ENCODE measurements at places on chromosomes 4 and X.

GRCh38 chr4:113090954-113091353 lies 41.5 kb downstream of the ANK2 start:
- no peak for DNase-seq

DNA sequence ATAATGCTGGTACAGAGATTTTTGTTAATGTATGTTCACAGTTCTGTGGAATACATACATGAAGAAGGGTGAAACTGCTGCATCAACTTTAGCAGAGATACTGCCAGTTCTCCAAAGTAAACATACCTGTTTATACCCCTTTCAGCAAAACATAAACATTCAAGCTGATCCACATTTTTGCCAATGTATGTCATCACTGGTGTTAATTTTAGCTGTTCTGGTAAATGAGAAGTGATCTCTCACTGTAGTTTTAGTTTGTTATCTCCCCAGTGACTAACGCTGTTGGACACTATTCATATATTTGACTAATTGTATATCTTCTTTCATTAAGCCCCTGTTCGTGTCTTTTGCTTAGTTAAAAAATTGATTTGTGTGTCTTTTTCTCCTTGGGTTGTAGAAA lies 82.0 kb downstream of the HAUS3 start:
- DNase-seq, result no peak

DNA sequence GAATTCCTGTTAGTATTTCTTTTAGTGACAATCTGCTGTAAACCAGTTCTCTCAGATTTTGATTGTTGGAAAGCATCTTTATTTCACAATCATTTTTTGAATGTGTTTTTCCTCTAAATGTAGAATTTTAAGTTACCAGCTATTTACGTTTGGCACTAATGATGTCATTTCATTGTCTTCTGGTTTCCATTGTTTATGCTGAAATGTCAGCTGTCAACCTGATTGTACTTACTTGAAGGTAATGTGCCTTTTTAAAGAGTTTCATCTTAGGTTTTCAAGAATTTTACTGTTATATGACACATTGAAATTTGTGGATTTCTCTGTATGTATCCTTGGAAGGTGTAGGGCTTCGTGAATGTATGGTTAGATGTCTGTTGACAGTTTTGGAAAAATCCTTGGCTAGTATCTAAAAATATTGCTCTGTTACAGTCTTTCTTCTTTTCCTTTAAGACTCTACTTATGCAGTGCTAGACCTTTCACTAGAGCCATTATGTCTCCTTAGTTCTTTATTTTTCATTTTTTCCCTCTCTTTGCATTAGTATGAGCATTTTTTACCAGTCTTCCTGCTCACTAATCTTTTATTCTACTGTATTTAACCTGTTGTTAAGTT lies 30.4 kb downstream of the SMAD1 start:
- no peak for DNase-seq

DNA sequence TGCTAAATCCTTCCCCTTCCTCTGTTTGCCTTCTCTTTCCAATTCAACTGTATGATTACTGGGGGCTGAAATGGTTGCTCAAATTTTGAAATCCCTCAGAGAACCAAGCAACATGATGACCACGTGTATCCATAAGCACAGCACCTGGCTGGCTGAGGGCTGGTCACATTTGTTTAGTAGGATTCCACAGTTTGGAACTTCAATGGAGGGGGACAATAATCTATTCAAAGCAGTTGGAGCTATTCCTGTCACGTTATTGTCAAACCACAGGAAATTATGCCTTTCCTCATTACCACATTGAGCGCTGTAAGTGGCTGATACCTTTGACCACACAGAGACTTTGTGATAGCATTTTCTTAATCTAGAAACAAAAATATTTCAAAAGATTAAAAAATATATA lies 7.0 kb downstream of the TMSB4X start:
- DNase-seq, result no peak

DNA sequence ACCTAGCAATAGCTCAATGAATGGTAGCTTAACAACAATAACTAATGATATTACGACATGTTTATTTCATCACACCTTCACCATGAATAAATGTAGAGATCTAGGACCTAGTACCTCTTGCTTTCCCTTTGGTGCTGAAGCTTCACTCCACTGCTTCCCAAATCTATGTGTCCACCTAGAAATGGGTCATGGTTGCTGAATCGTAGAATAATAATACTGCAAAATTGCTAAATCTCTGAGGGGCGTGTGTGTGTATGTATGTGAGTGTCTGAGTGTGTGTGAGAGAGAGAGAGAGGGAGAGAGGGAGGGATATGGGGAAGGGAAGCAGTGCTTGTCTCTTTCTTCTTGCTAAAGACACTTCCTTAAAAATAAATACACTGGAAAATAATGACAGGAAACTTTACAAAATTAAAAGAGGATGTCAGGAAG lies 109.3 kb upstream of the BMP2K start:
- no peak for DNase-seq

DNA sequence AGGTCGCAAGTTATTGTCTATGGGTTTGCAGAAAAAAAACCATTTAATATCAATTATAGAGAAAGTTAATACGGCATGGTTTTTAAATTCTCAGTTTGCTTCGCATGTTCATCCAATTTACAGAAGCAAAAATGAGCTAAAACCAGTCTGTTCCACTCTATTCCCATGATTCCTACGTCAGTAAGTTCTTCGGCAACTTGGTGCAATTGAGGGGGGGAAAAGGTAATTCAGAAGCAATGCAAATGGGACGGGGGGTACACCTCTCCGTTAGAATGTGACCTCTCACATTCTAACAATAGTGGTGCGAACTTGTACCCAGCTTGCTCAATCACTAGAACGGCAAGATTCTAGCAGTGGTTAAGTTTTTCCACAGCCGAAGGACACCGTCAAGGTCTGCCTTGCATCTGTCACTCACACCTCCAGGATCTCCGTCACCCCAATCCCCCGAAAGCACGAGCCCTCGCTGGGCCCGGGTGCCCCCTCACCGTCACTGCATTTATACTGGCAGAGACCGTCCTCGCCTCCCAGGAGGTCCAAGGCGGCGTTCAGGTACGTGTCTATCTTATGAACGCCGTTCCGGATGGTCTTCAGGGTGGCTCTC lies 653 bp downstream of the PLA2G12A start:
- no peak for DNase-seq

- no peak for DNase-seq
Measured at GRCh38 chr4:138666366-138666765, 349.2 kb upstream of the NOCT start.

GRCh38 chr4:60885011-60885410 lies 315.1 kb upstream of the ADGRL3 start:
- DNase-seq, result no peak

GRCh38 chr4:154739111-154739510 lies 4.7 kb upstream of the LRAT start:
- DNase-seq, result no peak

DNA sequence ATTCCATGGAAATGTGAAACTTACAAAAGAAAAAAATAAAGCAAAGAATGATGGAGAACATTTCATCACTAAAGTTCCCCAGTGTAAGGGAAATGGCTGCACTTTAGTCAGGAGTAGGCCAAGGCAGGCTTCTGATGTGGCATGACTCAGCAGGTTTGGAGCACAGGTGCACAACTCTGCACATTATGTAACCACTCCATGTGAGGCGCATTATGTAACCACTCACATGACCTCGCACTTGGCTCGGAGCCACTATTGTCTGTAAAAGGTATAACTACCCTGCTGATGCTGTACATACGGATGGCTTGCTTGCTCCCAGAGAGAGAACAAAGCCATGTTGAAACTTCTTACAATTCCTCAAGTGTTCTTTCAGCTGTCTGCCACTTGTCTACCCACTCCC lies 727.6 kb downstream of the TRAM1L1 start:
- DNase-seq, result no peak

- DNase-seq, result no peak
Measured at GRCh38 chr4:78660559-78660958, 109.0 kb downstream of the ANXA3 start.

- no peak for DNase-seq
Measured at GRCh38 chr4:23006756-23007155, 314.0 kb downstream of the GBA3 start.

- no peak for DNase-seq
Measured at GRCh38 chr4:21529214-21529613, 419.4 kb downstream of the KCNIP4 start.

DNA sequence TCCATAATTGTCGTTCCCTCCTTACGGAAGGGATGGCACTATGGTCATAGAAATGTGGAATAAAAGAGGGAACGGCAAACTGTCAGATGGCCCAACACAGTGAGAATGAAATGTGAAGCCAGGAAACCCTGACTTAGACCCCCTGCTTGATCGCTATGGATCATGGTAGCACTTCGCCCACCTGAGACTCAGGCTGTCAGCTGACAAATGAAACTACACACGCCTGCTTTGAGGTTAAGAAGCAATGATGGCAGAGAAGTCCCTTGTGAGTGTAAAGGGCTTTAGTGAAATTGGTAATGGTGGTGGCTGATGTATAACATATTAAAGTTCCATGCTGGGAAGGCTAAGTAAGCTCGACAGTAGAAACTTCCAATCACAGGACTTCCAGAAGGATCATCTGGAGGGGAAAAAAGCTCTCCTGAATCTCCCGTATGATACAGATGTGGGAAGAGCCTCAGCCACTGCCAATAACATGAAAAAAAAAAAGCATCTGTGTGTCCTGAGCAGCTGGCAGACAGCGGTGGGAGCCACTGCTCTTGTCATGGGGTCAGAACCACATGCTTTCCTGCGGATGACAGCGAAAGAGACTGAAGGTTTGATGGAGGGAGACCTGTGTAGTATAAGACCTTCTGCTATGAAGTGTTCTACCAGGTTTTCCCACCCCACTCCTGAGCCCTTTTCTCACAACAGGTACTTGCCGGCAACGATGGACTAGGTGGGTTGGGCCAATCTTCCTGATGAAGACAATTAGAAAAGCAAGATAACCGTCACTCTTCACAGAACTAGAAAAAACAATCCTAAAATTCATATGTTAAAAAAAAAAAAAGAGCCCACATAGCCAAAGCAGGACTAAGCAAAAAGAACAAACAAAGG lies 107.6 kb downstream of the AFAP1 start:
- DNase-seq, result no peak

DNA sequence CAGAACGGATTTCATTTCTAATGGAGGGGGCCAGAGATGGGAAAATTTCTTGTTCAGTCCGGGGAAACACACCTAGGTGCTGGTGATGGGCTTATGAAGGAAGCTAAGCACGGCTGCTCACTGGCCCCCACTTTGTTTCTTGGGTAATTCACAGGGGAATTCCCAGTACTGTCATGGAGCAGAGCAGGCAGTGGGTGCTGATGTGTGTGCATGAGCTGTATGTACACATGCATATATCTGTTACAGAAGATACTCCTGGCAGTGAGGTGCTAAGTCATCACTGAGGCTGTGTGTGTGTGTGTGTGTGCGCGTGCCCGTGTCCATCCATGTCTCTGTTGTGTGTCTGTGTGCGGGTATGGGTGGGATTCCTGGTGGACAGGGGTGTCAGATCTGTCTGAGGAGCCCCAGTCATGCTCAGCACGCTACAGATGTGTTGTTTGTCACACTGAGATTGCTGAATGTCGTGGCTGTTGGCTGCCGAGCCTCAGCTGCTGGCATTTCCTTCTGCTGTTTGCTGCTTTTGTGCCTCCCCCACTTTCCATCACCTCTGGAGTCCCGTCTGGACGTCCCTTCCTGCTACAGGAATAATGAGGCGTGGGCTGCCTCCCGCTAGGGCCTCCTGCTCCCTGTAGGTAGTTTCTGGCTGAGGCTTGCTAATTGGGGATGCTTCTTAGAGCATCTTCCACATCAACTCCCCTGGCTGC lies 53.3 kb downstream of the JADE1 start:
- DNase-seq, result no peak

DNA sequence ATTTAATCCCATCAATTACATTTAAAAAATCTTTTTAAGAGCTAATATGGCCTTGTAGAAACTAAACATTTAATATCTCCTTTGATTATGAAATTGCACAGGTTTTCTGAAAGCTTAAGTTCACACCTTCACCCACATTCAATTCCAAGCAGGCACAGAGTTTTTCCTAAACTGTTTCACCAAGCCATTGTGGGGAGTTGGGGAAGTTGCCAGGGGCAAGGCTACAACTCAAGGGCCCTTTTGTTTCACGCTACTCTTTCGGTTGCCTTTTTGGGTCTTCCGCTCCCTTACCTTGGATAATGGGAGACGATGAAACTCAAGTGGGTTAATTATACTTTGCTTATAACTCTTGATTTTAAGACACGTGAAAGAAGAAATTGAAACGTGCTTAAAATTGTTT lies 33.3 kb downstream of the APBB2 start:
- no peak for DNase-seq

- no peak for DNase-seq
Measured at GRCh38 chrX:111784667-111785066, 91.3 kb upstream of the TRPC5OS start.

- no peak for DNase-seq
Measured at GRCh38 chrX:148865277-148866210, 365.1 kb downstream of the AFF2 start.

DNA sequence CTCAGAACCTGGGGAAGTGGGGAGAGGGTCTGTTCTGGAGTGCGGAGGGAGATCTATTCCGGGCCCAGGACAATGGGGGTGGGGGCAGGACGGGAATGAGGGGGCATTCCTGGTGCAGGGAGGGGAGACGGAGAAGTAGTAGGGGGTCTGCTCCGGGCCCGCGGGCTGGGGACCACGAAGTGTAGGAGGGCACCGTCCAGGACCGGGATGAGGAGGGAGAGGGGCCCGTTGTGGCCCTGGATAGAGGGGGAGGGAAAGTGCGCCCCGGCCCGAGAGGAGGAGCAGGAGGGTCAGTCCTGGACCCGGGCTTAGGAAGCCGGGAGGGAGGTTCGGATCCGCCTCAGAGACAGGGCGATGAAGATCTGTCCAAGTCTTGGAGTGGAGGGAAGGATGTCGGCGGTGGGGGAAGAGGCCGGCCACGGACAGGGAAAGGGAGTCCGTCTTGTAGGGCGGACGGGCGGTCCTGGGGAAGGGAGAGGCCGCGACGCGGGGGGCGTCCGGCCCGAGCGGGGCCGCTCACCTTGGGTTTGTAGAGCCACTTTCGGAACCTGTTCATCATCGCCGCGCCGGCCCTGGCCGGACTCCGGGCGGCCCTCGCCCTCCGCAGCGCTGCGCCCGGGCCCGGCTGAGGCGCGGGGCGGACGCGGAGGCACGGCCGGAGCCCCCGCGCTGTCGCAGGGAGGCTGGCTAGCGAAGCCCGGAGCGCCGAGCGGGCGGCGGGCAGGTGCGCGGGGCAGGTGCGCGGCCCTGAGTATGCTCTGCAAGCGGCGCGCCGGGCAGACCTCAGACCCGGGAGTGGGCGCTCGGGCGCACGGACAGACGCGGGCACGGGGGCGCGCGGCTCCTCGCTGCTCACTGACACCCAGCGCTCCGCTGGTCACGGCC lies at the start of gene ZFYVE28:
TSS of gene ZFYVE28 (minus strand) at position 881 of the 885 bp plus-strand sequence. CDS start at position 559, 322 bp downstream.
- no peak for DNase-seq

GRCh38 chrX:115036029-115036428 lies 18.6 kb upstream of the IL13RA2 start:
- DNase-seq, result no peak

All from WTC11 (cell line).